ENCODE measurements at places on chromosomes 2 and 18.

DNA sequence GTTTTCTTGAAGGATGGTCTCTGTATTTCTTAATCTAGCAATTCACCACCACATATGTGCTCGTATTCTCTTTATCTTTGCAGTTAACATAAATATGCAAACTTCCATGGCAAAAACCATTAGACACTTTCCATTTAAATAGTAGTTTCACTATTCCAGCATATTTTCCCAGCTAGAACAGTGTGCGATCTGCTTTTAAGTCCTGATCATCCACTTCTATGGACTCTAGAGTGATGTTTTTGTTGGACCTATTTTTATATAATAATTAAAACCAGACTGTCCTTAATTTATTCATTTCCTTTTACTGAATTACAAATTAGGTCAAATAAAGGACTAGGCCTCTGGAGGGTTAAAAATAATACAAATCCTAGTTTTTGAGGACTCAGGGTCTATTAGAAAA lies 418.4 kb upstream of the TRIB2 start:
- no peak for DNase-seq

GRCh38 chr2:102615620-102616436 lies 3.5 kb upstream of the SLC9A2 start:
- DNase-seq = peak; percentile 26

- DNase-seq = no peak
Observed at GRCh38 chr18:59916746-59917145, 16.9 kb downstream of the PMAIP1 start.

DNA sequence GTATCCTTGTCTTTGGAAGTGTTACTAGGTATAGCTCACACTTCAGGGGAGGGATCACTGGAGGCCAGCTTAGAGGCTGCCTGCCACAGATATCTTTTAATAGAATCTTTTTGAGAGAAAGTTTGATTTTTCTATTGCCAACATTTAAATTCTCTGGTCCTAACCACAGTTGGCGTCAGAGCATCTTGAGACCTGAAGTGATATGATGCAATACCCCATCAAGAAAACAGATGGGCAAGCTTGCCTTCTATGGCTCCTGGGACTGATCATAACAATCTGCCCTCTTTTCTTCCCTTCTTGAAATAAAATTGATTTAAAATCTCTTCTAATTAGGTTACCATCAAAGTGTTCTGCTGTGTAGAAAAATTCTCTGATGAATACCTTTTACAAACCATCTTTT lies 105.5 kb upstream of the ACKR3 start:
- no peak for DNase-seq

DNA sequence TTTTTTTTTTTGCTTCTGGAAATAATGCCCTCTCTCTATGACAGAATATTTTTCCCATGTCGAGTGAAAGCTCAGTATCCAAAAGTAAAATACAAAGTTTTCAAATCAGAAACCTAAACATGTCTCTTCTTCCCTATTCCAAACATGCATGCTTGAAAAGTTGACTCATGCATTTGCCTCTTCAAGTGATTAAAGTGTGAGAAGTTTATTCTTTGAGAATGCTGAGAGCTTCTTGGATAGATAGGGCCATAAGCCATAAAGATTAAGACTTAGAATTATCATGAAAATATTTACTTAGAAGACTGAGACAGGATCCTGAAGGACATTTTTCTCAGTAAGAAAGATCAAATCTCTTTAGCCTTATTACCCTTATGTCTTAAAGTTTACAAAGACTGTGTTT lies 98.6 kb upstream of the EPB41L5 start:
- no peak for DNase-seq

- DNase-seq = no peak
Observed at GRCh38 chr2:69154106-69154505, 141.1 kb downstream of the ANTXR1 start.

All from NCI-H1694 (cell line).